ENCODE measurements at places on chromosomes 3 and 15.

GRCh38 chr15:75107516-75107907, 84.1 kb downstream of the PPCDC start:
- no peaks in the 10 kb centered on the region for H3K27me3 ChIP-seq
- H3K4me1 ChIP-seq, result peaks cover 26% of the 10 kb centered on the region
- DNase-seq, result no peak
- no peak overlapping the region for H3K4me3 ChIP-seq

GRCh38 chr3:44265815-44266214, 24.1 kb downstream of the TOPAZ1 start:
- DNase-seq, result no peak
- no peak overlapping the region for H3K27ac ChIP-seq
- no peak overlapping the region for H3K4me3 ChIP-seq
- no peaks in the 10 kb centered on the region for H3K36me3 ChIP-seq
- no peaks in the 10 kb centered on the region for H3K27me3 ChIP-seq
- no peaks in the 10 kb centered on the region for H3K4me1 ChIP-seq

DNA sequence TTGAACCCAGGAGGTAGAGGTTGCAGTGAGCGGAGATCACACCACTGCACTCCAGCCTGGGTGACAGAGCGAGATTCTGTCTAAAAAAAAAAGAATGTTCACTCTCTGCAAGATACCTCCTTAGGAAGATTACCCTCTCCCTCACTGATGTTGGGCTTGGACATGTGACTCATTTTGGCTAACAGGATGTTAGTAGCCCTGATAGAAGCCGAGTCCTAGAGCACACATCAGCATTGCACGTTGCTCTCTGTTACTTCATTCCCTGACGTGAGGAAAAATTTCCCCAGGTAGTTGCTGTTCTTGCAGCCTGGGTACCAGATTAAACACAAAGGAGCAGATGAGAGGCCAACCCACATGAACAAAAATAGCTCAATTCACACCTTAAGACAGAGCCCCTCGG, 78.1 kb upstream of the PRICKLE2 start:
- no peak overlapping the region for H3K4me3 ChIP-seq
- H3K27me3 ChIP-seq, result no peaks in the 10 kb centered on the region
- no peak for DNase-seq
- no peak overlapping the region for H3K27ac ChIP-seq

- H3K27ac ChIP-seq, result no peak overlapping the region
- DNase-seq, result no peak
- peaks cover 22% of the 10 kb centered on the region for H3K4me1 ChIP-seq
- H3K4me3 ChIP-seq, result no peak overlapping the region
- no peaks in the 10 kb centered on the region for H3K36me3 ChIP-seq
Measured at GRCh38 chr3:177528306-177529070, 331.2 kb upstream of the TBL1XR1 start.

DNA sequence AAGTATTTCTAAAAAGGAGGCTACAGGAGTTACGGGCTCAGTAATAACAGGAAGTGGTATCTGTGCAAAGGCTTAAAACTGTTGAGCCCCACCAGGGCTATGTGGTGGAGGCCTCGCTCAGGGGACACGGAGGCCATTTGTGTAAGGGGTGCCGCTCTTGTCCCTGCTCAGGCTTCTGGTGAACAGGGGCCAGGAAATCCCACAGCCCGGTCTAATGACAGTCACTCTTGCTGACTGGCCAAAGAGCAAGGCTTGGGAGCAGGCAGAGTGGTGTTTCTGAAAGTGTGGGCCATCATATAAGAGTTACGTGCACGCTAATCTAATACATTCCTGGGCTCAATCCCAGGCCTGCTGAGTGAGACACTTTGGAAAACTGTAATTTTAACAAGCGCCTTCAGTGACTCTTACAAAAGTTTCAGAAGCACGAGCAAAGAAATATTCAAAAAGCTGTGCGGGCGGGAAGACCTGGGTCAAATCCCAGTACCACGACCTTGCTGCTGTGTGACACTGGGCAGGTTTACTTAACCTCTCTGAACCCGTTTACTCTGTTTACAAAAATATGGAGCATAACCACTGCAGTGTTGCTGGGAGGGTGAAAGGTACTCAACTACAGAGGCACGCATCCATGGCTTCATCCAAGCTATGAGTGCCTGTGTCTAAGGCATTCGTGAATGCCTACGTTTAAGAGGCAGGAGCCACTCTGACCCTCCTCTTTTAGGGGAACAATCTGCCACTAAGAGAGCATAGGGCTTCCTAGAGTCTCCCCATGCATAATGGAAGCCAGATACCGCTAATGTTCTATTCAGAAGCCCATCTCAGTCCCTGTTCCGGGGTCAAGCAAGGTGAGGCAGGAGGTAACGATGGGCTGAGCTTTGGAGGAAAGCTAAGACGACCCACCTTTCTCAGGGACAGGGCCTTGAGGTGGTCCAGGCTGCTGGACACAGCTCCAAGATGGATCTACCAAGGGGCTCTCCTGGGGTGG, 2.0 kb downstream of the ATP10A start:
- peak overlapping the region; percentile 60 for H3K4me3 ChIP-seq
- no peaks in the 10 kb centered on the region for H3K27me3 ChIP-seq
- DNase-seq, result no peak
- H3K36me3 ChIP-seq, result no peaks in the 10 kb centered on the region
- H3K4me1 ChIP-seq, result no peaks in the 10 kb centered on the region

DNA sequence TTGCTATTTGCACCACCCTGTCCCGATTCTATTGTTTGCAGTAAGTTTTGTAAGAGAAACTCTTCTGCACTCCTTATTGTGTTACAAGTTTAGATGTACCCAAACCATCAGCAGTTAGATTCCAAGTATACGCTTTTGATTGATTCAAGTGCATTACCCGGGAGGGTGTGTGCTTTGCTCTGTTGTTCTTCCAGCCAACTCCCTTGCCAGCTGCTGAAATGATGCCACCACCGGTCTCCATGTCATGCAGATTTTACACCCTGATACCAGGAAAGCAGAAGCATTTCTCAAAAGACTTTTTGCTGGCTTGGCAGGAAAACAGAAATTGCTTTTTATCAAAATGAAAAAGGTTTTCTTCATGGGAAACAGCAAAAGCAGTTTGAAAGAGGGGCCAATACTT, 1006.6 kb upstream of the CFAP20DC start:
- no peak overlapping the region for H3K4me3 ChIP-seq
- H3K4me1 ChIP-seq, result no peaks in the 10 kb centered on the region
- no peaks in the 10 kb centered on the region for H3K27me3 ChIP-seq
- H3K27ac ChIP-seq, result no peak overlapping the region
- no peaks in the 10 kb centered on the region for H3K36me3 ChIP-seq

- H3K4me1 ChIP-seq, result peaks cover 5% of the 10 kb centered on the region
- H3K36me3 ChIP-seq, result no peaks in the 10 kb centered on the region
- no peak overlapping the region for H3K4me3 ChIP-seq
Measured at GRCh38 chr15:51781506-51781905, 30.1 kb downstream of the TMOD2 start.

GRCh38 chr3:172370419-172370818, 77.8 kb downstream of the GHSR start:
- H3K27me3 ChIP-seq, result no peaks in the 10 kb centered on the region
- no peak for DNase-seq
- H3K4me1 ChIP-seq, result no peaks in the 10 kb centered on the region
- H3K27ac ChIP-seq, result no peak overlapping the region
- no peak overlapping the region for H3K4me3 ChIP-seq
- H3K36me3 ChIP-seq, result peaks cover 67% of the 10 kb centered on the region

- H3K4me3 ChIP-seq, result no peak overlapping the region
- H3K36me3 ChIP-seq, result no peaks in the 10 kb centered on the region
- DNase-seq, result no peak
- no peak overlapping the region for H3K27ac ChIP-seq
- no peaks in the 10 kb centered on the region for H3K4me1 ChIP-seq
Measured at GRCh38 chr15:80662129-80662528, 33.0 kb upstream of the ABHD17C start.

- H3K27me3 ChIP-seq, result no peaks in the 10 kb centered on the region
- peaks cover 14% of the 10 kb centered on the region for H3K4me1 ChIP-seq
- no peak for DNase-seq
- H3K27ac ChIP-seq, result no peak overlapping the region
- no peak overlapping the region for H3K4me3 ChIP-seq
Measured at GRCh38 chr15:65275728-65276126, 11.0 kb downstream of the PARP16 start.

DNA sequence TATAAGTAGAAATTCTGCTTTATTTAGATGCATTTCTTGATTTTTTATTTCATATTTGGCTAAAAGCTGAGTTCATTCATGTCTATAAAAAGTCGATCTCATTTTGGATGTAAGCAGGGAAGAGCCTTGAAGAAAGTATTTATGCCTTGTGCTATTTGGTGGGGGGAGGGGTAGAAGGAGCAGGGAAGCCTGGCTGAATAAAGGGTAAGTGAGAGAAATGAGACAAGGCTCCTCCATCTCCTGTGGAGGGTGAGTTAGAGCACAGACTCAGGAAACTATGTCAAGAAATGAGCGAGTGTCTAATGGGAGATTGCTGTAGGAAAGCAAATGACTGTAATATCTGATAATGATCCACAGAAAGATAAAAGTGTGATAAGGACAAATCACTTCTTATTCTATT, 121.8 kb upstream of the ATP11B start:
- no peaks in the 10 kb centered on the region for H3K4me1 ChIP-seq
- DNase-seq, result no peak
- no peak overlapping the region for H3K4me3 ChIP-seq
- H3K36me3 ChIP-seq, result no peaks in the 10 kb centered on the region
- no peaks in the 10 kb centered on the region for H3K27me3 ChIP-seq

- H3K27me3 ChIP-seq, result no peaks in the 10 kb centered on the region
- H3K36me3 ChIP-seq, result no peaks in the 10 kb centered on the region
- H3K27ac ChIP-seq, result peak overlapping the region; percentile 46
- no peak overlapping the region for H3K4me3 ChIP-seq
- no peaks in the 10 kb centered on the region for H3K4me1 ChIP-seq
Measured at GRCh38 chr3:72961752-72962151, 34.9 kb upstream of the PPP4R2 start.

GRCh38 chr3:1783995-1784394, 314.7 kb upstream of the CNTN4 start:
- H3K36me3 ChIP-seq, result no peaks in the 10 kb centered on the region
- H3K4me3 ChIP-seq, result no peak overlapping the region
- no peak overlapping the region for H3K27ac ChIP-seq
- H3K4me1 ChIP-seq, result no peaks in the 10 kb centered on the region
- DNase-seq, result no peak

GRCh38 chr3:107837895-107838612, 252.8 kb downstream of the CD47 start:
- no peak overlapping the region for H3K4me3 ChIP-seq
- H3K27me3 ChIP-seq, result no peaks in the 10 kb centered on the region

DNA sequence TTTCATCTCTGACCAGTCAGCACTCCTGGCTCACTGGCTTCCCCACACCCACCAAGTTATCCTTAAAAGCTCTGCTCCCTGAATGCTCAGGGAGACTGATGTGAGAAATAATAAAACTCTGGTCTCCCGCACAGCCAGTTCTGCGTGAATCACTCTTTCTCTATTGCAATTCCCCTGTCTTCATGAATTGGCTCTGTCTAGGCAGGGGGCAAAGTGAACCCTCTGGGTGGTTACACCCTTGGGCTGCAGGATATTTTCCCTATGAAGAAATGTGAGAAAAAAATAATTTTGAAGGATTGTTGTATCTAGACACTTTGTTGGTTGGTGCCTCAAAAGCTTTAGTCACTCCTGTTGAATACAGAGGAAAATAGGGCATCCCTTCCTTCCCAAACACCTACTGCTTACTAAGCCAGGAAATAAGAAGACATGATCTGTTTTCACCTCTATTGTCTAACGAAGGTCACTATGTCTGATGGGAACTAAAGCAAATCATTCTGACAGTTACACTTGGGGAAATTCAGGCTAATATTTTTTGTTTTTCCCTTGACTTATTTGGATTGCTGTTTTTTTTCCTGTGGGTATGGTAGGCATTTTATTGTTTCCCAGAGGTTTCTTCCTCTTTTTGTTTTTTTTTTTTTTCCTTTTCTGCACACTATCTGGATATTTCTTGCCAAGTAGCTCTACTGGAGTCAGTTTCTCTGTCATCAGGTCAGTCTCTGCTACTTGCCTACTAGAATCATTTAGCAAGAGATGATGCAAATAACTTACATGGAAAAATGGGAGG, 15.3 kb upstream of the TNFSF10 start:
- H3K4me3 ChIP-seq, result no peak overlapping the region
- DNase-seq, result no peak
- no peaks in the 10 kb centered on the region for H3K27me3 ChIP-seq
- H3K4me1 ChIP-seq, result no peaks in the 10 kb centered on the region

GRCh38 chr3:24741506-24741905, 246.9 kb upstream of the THRB start:
- H3K36me3 ChIP-seq, result no peaks in the 10 kb centered on the region
- DNase-seq, result no peak
- H3K27ac ChIP-seq, result no peak overlapping the region

- H3K36me3 ChIP-seq, result no peaks in the 10 kb centered on the region
- H3K27ac ChIP-seq, result no peak overlapping the region
- H3K27me3 ChIP-seq, result no peaks in the 10 kb centered on the region
- H3K4me3 ChIP-seq, result no peak overlapping the region
Measured at GRCh38 chr3:11095932-11096265, 58.4 kb upstream of the HRH1 start.

All from tibial nerve (tissue), 4 donors.